Stimulated activated CD4-positive, alpha-beta T cell treated with anti-CD3 and anti-CD28 coated beads, Interleukin-1b, Interleukin-23, amount 100 ng/mL, for 4 hours (primary cell): ENCODE measurements at places on chromosomes 16 and 17.

DNA sequence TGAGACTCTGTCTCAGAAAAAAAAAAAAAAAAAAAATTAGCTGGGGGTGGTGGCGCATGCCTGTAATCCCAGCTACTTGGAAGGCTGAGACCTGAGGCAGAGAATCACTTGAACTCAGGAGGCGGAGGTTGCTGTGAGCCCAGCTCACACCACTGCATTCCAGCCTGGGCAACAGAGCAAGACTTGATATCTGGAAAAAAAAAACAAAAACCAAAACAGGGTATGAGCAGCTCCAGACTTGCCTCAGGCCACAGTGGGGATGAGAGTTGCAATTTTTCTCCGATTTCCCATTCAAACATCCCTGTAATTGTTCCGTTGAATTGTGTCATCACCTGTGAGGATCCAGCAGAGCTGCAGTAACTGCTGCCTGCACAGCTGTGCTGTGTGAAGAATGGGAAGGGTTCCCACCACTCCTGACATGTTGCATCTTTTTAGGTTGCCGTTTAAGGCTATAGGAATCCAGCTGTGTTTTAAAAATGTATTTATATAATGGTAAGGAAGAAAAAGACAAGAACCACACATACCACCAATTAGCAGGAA lies 150.0 kb downstream of the VPS53 start:
- DNase-seq, result no peak

DNA sequence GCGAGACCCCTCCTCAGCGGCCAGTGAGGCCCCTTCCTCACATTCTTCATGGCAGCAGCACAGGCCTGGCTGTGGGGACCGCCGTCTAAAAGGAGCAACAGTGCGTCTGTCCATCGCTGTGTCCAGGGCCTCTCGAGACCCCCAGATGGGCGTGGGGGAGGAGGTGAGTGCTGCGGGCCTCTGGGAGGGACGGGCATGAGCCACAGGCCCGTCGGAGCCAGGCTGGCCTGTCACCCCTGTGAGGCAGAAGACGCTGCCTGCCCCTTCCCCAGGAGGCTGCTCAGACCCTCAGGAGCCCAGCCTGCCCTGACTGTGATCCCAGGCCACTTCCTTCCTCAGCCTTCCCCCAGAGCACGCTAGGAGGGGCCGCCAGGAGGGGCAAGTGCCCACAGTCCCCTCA lies 2.1 kb upstream of the PYCR1 start:
- DNase-seq, result no peak

DNA sequence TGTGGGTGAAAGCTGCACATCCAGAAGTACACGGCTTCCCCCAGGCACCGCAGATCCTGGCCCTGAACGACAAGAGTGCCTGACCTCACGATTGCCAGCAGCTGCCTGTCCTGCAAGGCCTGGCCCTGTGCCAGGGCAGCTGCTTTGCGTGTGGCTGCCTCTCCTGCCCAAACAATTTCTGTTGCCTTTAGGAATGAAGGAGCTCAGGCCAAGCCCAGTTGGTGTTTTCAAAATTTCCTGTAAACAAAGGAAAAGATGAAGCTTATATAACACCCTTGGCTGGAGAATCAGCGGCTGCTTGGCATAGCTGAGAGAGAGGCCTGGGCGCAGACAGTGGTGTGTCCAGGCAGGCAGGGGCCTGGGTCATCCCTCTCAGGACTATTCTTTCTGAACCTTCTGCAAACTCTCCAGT lies 11.7 kb upstream of the SLC47A2 start:
- no peak for DNase-seq

- no peak for DNase-seq
Observed at GRCh38 chr16:90040152-90041023, 21.1 kb upstream of the DBNDD1 start.

- DNase-seq, result no peak
Observed at GRCh38 chr17:72351884-72352346, 231.1 kb downstream of the SOX9 start.

GRCh38 chr17:2150806-2151205 lies 95.9 kb downstream of the HIC1 start:
- no peak for DNase-seq

DNA sequence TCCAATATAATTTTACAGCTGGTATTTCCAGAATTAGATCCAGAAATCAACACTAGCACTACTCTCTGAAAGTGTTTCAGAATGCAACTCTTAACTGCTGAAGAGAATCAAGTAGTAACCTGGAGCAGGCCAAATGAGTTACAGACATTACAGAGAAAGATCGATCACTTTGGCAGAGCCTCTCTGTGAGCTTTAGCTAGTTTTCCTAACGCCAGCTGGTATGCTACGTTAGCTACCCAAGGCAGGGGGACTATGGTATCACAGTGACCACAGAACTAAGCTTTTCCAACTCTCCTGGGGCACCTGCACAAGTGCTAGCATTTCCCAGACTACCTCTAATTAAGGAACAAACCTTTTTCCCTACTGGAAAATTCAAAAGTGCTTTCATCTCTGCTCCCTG lies 30.4 kb downstream of the TRAF4 start:
- no peak for DNase-seq

- no peak for DNase-seq
Observed at GRCh38 chr16:74585846-74586443, 21.0 kb downstream of the GLG1 start.

GRCh38 chr16:22320572-22321339 lies 23.5 kb downstream of the POLR3E start:
- DNase-seq, result no peak

- no peak for DNase-seq
Observed at GRCh38 chr16:86608301-86608747, 30.0 kb downstream of the FOXL1 start.

- no peak for DNase-seq
Observed at GRCh38 chr16:60337671-60338070, 1603.6 kb upstream of the GOT2 start.

DNA sequence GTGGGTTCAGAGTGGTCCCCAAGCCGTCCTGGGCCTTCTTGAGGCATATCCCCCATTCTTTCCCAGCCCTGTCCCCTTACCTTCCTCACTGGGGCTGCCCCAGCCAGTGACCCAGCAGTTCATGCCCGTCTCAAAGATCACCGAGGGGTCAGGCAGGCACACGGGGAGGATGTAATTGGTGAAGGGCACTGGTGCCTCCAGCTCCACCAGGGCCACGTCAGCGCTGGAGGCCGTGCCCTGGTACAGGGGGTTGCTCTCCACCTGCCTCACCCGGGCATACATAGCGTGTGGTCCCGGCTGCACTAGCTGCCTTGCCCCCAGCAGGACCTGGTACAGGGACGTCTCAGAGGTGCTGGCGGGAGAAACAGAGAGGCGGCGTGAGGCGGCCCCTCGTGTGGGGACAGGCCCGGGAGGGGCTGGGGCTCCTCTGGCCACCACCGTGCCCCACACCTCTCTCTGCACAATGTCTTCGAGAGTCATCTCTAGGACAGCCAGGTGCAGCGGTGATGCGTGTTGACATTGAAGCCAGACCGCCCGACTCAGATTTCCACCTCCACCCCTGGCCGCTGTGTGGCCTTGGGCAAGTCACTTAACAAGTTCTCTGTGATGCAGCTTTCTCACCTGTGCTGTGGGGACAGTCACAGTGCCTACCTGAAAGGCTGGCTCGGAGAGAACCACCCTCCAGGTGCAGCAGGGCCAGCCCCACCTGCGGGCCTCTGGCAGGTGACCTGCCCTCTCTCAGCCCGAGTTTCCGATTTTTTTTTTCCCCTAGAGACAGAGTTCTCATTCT lies 5.8 kb downstream of the PRSS27 start:
- no peak for DNase-seq

DNA sequence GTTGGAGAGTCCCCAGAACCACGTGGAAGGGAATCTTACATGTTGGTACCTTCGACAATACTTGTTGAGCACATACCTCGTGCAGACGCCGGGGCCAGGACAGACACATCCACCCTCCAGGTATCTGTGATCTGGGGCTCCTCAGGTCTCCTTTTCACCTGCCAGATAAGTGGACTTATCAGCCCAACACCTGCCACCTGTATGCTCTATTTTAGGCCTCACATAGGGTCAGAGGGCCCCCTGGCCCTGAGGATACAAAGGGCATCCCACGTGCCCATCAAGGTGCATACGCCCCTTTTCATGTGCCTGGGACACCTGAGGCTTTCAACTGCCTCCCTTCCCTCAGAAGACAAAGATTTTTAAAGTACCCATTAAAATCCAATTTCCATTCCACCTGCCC lies 212.7 kb downstream of the MRTFB start:
- no peak for DNase-seq

DNA sequence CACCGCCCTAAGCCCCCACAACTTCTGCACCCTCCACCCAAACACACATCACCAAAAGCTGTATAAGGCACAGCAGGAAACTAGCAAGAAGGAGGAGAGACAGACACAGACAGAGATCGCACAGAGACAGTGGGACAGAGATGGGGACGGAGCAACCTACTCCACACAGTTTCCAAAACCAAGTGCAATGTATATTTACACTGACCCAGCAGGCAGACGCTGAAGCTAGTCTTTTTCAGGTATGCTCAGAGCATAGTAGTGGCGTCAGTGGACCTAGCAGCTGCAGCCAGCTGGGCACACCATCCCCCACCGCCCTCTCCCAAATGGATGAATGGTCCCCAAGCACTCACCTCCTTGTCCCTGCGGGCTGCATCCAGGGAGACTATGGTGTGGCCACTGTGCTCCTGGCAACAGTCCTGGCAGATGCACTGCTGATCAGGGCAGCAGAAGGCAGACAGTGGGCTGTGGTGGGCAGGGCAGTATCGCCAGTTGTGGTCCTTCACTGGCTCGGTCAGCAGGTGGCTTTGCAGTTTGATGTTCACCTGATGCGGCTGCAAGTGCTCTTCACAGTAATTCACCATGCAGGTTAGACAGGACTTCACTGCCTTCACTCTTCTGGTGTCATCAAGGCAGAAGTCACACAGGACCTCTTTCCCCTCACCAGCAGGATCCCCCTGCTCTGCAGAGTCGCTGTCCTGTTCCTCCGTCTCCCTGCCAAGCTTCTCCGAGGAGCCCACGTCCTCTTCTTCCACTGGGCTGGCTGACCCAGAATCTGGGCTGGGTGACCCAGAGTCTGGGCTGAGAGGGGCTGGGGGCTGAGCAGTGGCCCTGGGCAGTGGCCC lies 31.5 kb upstream of the FBXW10B start:
- DNase-seq, result no peak

DNA sequence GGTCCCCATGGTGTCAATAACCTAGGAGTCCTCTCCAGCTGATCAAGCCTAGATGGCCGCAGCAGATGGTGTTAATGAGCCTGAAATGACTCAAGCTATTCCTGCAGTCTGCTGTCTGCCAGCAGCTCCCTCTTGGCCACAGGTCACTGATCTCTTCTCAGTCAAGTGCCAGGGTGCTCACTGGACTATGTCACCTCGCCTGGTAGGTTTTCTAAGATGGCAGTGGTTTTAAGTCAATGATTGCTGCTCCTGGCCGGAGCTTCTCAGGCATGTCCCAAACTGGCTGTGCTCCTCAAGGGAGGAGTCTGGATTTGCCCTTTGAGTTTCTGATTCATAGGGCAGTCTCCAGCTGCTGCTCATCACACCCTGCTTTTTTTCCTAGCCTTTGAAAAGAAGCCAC lies 58.6 kb upstream of the SHISA6 start:
- DNase-seq, result no peak

DNA sequence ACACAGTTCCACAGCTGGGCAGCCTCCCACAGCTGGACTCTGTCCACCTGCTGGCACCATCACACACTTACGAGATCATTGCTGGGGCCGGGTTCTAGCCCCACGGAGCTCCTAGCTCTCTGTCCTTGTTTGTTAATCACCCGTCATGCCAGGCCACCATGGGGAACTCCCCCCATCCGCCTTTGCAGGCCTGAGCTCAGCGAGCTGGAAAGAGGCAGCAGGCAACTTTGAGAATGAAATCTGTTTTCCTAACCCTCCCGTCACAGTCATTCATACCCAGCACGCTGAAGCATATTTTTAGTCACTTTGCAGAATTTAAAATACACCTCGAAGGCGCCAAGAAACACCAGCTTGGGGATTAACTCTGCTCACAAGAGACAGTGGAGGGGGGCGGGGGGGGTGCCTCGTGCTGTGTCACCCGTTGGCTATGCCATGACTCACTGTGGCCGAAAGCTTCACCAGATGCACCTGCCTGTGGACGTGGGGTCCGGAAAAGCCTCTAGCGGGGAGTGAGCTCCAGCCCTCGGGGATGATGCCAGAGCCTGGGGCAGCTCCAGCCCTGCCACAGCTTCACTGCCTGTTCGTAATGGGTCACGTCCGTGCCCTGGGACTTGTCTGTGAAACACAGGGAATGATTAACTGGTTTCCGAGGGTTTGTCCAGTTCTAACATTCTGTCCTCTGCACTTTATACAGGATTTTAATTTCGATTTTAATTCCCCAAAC lies 1.4 kb upstream of the SPNS2 start:
- no peak for DNase-seq

GRCh38 chr16:79369796-79370195 lies 230.7 kb downstream of the MAF start:
- no peak for DNase-seq

GRCh38 chr16:7182510-7183109 lies 150.0 kb upstream of the RBFOX1 start:
- DNase-seq, result no peak

- no peak for DNase-seq
Observed at GRCh38 chr17:47803751-47804150, 17.8 kb downstream of the OSBPL7 start.

- DNase-seq, result no peak
Observed at GRCh38 chr16:54540525-54541180, 254.1 kb upstream of the IRX3 start.

GRCh38 chr16:88460496-88461330 lies 7.6 kb downstream of the ZFPM1 start:
- no peak for DNase-seq

- no peak for DNase-seq
Observed at GRCh38 chr17:57948555-57949420, 6.4 kb downstream of the CUEDC1 start.

DNA sequence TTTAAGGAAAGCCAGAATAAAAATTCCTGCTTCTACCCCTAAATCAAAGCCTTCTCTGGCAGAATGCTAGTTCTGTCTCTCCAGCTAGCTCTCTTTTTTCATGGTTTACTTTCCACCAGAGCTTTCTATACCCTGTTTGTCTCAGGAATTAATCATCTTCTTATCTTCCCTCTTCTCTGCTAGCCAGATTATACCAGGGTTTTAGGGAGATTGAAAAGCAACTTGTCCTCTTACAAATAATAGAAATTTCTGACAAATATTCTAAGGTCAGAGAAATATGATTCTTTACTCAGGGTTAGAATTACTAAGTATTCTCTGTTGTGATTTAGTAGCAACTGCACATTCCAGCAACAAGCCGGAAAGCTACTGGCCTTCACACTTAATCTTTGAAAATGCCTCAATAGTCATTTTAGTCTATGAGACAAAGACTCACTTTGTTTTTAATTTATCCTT lies 166.4 kb downstream of the TANC2 start:
- DNase-seq, result no peak

DNA sequence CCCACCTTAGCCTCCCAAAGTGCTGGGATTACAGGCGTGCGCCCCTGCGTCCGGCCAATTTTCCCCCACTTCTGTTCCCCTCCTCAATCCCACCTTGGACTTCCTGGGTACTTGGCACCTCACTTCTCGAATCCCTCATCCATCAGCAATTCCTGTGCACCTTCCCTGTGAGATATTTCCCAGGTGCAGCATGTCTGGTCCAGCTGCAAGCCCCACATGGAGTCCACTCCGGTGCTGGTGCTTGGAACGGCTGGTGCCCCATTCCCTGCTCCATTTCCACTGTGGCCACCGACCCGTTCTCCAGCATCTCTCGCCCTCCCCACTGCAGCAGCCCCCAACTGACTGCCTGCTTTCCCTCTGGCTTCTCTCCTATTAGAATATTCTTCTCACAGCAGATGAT lies 35.3 kb downstream of the NOL11 start:
- DNase-seq, result no peak
